Right ventricle myocardium inferior (tissue), 1 donor: ENCODE measurements at places on chromosomes 12 and 14. TPM values are rescaled to one million over a fixed set of nuclear protein-coding genes. Genes with fewer than 3 reads are reported as not detected.

DNA sequence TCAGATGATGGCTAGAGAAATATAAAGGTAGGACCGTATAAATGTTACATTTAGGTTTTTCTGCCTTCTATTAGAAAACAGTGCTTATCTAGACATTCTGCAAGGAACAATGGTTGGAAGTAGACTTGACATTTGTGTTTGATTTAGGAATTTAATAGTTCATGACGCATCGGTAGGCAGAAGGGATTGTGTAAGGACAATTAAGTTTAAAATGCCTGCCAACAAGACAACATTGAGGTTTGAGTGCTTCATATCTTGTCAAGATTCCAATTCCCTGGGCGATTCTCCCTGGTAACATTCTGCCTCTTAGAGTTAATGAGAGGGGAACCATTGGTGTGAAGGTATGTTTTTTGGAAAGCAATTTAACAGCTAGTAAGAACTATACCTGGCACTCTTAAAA lies 186.8 kb upstream of the RBM19 start:
- no peak for DNase-seq

- DNase-seq = no peak
Measured at GRCh38 chr12:120814203-120814902, 88.7 kb downstream of the ACADS start.

PIK3C2G gene
- not detected for total RNA-seq

OTX2 gene
- total RNA-seq = not detected
